MV-4-11 (cell line): ENCODE measurements at places on chromosomes 4 and X.

- DNase-seq, result no peak
These were observed 28.9 kb downstream of the SNX25 start for GRCh38 chr4:185238215-185238681.

DNA sequence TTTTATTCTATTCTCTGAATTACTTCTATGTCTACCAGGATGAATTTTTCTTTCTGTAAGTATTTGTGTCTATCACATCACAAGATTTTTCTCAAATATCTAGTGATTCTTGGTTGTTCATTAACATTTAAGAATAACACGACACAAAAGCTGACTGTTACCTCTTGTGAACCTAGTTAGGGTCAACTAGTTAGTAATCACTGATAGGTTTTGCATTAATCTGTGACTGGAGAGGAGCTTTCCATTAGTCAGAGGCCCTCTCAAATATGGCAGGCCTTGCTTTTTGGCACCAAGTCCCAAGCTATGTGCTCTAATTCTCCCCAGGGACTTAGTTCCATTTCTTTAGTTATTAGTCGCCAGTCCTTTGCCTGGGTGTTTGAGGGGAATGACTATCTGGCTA is 259.2 kb downstream of the CFAP299 start:
- DNase-seq, result no peak

GRCh38 chr4:82529322-82529721 is 32.5 kb downstream of the TMEM150C start:
- DNase-seq, result no peak

GRCh38 chr4:43456383-43456782 is 563.9 kb downstream of the GRXCR1 start:
- no peak for DNase-seq

DNA sequence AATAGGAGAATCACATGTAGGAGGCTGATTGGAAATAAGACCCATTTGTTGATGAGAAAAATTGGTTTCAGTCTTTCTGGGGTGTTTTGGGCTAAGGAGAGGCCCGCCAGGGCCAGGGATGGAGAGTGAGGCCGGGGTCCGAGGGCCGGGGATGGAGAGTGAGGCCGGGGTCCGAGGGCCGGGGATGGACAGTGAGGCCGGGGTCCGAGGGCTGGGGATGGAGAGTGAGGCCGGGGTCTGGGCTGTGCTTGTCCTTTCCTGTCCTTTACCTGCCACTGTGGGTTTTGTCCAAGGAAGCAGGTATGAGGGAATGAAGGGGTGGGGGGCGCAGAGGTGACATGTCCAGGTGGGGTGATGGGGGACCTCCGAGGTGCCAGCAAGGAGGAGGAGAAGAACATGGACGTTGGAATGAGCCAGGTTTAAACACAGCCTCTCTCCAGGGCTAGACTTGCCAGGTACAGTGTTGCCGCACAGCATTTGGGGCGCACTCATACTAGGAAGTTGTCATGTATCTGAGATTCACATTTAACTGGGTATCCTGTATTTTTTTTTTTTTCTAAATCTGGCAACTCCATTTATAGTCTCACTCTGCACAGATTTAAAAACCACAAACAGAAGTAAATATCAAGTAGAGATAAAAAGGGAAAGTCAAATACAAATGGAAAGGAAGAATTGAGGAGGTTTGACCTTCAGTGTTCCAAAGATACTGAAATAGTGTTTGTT is 8.8 kb downstream of the RGS12 start:
- no peak for DNase-seq

GRCh38 chr4:185512516-185512915 is 22.8 kb downstream of the PDLIM3 start:
- no peak for DNase-seq
